OCI-M1 (cell line): ENCODE measurements at places on chromosomes 11 and 22.

DNA sequence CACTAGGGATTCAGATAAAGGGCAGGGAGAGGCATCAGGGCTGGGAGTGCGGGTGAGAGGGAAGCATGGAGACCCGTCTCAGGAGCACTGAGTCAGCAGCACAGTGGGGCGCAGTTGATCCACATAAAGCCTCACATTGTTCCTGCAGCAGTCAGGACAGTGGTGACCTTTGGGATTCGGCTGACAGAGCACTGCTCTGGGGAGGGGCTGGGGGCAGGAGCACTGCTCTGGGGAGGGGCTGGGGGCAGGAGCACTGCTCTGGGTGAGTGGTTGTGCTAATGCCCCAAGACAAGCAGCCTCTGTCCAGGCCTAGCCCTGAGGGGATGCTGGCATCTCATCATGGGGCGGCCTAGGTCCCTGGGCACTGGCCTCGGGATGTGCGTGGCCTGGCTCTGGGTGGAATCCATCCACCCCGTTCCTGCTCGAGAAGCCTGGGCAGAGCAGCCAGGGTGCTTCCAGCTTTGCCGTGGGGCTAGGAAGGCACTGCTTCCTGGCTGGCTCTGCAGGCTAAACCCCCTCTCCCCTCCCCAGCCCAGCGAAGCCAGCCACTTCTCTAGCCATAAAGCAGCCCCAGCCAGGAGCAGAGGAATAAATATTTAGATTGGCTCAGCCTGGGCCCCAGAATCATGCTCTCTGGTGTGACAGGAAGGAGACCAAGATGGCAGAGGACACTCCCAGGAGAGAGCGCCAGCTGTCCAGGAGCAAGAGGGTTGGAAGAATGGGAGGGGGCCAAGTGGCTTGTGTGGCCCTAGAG is 7.3 kb downstream of the OAF start:
- no peak for DNase-seq

DNA sequence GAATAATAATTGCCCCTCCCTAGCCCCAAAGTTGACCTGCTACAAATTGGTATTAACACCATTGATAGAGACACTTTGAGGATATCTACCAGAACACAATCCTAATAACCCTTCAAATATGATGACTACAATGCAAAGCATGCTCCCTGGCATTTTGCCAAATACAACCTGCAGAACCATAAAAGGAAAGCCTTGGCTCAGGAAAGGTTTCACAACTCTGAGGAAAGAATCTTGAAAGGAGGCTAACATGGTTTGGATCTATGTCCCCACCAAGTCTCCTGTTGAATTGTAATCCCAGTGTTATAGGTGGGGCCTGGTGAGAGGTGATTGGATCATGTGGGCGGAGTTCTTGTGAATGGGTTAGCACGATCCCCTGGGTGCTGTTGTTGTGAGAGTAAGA is 140.4 kb upstream of the ARHGAP42 start:
- DNase-seq: no peak

DNA sequence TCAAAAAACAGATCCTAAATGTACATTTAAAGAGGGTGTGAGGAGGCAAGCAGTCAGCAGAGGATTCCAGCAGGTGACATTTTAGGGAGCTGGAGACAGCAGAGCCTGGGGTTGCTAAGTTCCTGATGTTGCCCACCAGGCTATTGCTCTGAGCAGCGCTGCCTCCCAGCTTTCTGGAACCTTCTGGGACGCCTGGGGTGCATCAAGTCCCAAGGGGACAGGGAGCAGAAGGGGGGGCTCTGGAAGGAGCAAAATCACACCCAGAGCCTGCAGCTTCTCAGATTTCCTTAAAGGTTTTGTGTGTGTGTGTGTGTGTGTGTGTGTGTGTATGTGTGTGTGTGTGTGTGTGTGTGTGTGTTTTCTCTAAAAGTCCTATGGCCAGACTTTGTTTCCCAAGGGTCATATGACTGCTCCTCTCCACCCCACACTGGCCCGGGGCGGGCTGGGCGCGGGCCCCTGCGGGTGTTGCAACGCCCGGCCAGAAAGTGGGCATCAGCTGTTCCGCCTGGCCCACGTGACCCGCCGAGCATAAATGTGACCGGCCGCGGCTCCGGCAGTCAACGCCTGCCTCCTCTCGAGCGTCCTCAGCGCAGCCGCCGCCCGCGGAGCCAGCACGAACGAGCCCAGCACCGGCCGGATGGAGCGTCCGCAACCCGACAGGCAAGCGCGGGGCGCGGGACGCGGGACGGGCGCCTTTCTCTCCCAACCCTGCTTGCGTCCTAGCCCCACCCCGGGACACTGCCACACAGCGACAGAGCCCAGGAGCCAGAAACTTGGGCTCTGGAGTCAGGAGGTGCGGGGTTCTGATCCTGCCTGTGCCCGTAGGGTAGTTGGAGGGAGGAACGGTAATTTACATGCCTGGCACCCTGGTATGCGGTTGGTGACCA is at the start of gene HMOX1:
Gene HMOX1 (plus strand): TSS at position 560 of the 887 bp plus-strand sequence. CDS start 78 bp downstream, at position 638.
- peak; percentile 90 for DNase-seq

DNA sequence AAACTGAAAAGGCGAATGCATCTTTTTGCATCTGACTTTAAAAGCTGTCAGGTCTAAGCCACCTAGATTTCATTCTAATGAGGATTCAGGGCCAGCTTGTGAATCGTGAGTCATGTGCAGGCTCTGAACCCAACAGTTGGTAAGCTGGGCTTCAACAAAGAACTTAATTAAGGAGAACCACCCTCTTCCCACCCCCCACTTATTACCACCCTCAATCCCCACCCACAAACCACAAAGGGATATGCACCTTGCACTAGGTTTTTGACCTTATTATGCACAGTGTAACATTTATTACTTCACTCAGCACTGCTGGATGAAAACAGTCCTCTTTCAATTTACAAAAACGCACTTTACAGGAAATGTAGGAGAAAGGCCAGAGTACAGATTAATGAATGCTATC is 94.1 kb upstream of the LIN7C start:
- DNase-seq: no peak

- no peak for DNase-seq
Measured at GRCh38 chr11:57552479-57552878, 15.0 kb downstream of the UBE2L6 start.

DNA sequence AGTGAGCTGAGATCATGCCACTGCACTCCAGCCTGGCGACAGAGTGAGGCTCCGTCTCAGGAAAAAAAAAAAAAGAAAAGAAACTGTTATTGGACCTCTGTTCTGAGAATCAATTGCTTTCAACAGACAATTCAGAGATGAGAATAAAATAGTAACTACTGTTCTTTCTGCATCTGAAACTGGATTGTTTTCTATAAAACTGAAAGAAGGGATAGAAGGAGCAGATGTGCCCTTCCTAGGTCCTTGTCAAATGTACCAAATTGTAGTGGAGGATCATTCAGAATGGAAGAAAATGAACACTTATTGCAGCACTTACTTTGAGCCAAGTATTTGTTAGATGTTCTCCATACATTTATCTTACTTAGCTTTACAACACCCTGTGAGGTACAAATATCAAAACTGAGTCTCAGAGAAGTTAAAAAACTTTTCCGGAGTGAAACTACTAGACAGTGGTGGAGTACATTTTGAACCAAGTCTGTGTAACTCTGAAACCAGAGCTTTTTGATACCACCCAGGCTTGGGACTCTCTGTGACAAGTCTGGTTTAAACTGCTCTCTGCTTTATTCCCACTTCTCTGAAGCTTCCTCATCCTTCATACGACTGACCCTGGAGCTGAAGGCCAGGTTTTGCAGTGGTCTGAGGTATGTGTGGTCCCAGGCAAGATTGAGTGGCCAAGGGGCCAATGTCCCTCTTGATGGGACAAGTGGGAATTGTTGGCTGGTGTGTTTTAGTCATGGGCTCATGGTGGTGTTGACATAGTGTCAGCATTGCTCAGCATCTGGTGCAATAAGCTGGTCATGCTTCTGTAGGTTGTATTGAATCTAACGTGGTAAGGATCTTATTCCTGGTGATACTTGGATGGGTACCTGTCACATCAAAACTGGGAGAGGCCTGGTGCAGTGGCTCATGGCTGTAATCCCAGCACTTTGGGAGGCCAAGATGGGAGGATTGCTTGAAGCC is 48.2 kb upstream of the CCDC134 start:
- DNase-seq: no peak

DNA sequence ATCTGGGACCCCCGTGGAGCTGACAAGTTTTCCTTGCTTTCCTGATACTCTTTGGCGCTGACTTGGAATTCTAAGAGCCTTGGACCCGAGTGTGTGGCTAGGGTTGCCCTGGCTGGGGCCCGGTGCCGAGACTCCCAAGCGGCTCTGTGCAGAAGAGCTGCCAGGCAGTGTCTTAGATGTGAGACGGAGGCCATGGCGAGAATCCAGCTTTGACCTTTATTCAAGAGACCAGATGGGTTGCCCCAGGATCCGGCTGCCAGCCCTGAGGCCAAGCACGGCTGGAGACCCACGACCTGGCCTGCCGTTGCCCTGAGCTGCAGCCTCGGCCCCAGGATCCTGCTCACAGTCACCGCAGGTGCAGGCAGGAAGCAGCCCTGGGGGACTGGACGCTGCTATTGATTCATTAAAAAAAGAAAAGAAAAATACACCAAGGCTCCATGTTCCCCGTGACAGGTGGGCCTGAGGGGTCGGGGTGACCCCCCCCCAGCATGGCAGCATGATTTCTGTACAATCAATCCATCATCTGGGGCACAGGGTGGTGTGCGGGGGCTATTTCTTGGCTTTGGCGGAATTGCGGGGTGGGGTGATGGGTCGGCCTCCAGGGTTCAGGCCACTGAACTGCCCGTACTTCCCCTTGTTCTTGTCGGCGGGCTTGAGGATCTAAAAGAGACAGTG is 3.5 kb downstream of the PPP1CA start:
- no peak for DNase-seq

GRCh38 chr11:19546325-19546724 is 166.3 kb upstream of the NAV2 start:
- no peak for DNase-seq

- no peak for DNase-seq
Measured at GRCh38 chr11:587546-587945, 11.3 kb downstream of the PHRF1 start.

GRCh38 chr22:24494528-24495364 is at the start of gene UPB1:
TSS of gene UPB1 (plus strand) at chr22:24495332. CDS start at chr22:24495404, 72 bp downstream.
- no peak for DNase-seq

GRCh38 chr22:35631597-35631996 is 14.5 kb upstream of the MB start:
- DNase-seq: peak; percentile 85

GRCh38 chr11:77470504-77470903 is 3.4 kb downstream of the PAK1 start:
- peak; percentile 68 for DNase-seq

- DNase-seq: peak; percentile 73
Measured at GRCh38 chr11:15258433-15259165, 143.9 kb downstream of the INSC start.

DNA sequence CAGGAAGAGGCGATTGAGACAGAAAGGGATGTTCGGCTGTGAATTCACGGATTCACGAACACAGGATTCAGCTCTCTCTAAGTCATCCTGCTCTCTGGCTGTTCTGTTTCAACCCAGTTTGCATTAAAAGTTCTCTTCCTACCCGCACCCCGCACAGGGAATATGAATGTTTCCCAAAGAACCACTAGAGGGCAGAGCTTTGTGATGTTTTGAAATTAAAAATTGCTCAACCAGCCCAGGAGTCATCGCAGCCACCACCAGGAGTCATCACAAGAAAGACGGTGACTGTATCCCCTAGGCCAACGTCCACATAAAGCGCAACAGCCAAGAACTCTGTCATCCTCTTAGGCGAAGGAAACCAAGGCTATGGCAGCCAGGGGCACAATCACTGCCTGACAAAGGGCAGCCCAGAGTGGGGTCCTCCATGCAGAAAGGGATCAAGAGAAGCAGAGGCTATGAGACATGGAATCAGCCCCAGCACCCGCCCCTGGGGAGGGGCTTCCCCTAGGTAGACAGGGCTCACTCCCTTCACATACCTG is 122.4 kb downstream of the WT1 start:
- DNase-seq: peak; percentile 81

DNA sequence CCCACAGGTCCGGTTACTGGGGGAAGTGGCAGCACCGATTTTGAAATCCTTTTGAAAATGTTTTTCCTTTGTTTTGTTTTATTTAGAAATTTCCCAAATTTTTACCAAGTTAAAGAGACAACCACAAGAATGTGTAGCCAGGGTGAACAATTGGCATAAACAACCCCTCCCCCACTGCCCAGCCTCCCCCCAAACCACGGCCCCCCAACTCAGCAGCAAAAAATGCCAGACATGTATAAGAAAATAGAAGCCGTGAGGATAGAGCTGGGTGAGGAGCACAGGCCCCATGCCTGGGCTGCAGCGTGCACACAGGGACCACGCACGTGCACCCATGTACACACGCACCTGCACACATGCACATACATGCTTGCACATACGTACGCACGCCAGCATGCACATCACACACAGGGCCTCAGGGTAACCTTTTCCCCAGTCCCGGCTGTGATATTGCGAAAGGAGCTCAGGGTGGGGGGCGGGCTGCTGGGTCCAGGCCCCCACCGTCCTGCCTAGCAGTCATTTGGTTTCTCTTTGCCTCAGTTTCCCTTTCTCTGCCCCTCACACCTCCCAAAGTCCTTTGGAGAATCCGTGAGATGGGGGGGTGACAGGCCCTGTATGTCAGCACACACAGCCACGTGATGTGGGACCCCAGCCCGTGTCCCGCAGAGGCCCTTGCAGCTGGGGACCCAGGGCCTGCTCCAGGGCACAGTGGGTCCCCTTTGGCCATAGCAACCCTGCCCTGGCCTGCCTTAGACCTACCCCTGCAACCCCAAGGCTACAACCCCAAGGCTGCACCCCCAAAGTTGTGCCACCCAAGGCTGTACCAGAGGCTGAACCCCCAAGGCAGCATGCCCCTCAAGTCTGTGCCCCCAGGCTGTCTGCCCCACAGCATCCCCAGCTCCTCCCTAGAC is 42.9 kb downstream of the IGF2 start:
- no peak for DNase-seq

- DNase-seq: no peak
Measured at GRCh38 chr11:72642043-72642883, 32.0 kb downstream of the PDE2A start.

- DNase-seq: no peak
Measured at GRCh38 chr11:72604256-72604655, 70.0 kb downstream of the PDE2A start.

GRCh38 chr22:47449508-47450270 is 687.2 kb downstream of the TBC1D22A start:
- DNase-seq: no peak

DNA sequence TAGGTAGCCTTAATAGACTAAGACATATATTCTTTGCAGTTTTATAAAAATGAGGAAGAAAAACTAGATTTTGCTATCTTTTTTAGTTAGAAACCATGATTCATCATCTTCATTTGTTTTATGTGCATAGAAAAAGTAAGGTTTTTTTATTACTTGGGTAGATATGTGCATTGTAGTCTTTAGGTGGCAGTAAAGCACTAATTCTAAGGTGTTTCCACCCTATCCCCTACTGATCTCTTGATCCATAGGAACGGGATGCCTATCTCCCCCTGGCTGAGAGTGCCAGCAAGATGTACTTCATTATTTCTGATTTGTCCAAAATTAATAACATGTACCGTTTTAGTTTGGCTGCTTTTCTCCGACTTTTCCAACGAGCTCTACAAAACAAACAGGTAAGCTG is 148.1 kb downstream of the DYNC2H1 start:
- DNase-seq: peak; percentile 5
